Adipocyte (in vitro differentiated cells): ENCODE measurements at places on chromosomes 1 and 21.
A peak's percentile ranks its signal among the peaks of the same experiment; 100 is the strongest.

DNA sequence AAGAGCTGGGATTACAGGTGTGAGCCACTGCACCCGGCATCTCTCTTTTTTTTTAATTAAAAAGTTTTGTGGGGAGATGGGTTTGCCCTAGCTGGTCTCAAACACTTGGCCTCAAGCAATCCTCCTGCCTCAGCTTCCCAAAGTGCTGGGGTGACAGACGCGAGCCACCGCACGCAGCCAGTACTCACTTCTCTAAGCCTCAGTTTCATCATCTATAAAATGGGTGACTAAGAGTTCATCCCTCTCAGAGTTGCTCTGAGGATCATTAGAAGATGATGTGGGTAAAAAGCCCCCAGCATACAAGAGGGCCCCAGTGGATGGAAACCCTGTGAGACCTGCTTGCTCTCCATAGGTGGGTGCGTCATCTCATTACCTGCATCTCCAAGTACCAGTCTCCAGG lies 2.5 kb upstream of the CATSPER4 start:
- no peak for DNase-seq

- DNase-seq: no peak
These were observed 36.3 kb upstream of the SLC6A9 start for GRCh38 chr1:44067266-44068250.

DNA sequence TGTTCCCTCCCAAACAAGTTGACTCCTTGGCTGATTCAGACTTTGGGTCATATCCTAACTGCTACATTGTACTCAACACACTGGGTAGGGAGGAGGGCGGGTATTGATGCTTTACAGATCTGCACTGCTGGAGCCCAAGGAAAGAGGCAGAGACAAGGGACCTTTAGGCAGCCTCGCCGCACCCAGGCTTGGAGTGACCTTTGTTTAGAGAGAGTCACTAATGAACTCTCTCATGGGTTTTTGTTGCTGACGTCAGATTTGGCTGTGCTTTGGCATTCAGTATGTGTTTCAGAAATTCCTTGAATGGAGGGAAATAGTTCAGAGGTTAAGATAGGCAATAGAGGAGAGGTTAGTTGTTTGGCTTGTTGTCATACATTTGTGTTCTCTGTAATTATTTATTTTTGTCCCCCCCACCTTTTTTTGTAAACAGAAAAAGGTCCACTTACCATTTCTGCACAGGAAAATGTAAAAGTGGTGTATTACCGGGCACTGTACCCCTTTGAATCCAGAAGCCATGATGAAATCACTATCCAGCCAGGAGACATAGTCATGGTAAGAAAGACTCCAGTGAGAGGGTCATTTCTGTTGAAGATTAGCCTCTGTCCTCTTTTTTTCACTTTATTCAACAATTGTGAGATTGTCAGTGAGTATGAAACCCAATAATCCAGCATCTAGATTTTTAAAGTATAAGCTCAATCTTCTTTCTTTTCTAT lies 116.1 kb downstream of the ATP5PO start:
- DNase-seq: no peak

- DNase-seq: no peak
These were observed 74.1 kb upstream of the DYNLT5 start for GRCh38 chr1:66678146-66678545.

DNA sequence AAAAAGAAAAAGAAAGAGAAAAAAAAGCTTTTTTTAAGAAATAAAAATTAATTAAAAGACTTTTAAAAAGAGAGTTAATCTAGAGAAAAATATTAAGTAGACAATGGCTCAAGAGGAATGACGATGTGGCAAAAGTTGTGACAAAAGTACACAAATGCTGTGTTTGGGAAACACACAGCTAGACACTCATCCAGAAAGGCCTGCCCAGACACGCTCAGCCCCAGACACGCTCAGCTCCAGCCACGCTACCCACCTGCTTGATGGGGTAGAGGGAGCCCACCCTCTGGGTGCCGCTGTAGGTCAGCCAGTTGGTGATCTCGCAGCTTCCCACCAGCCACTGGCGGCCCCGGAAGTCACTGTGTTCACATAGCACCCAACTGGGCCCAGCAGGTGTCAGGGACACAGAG lies 10.2 kb downstream of the CD52 start:
- no peak for DNase-seq

GRCh38 chr1:115545791-115546733 lies 95.7 kb upstream of the VANGL1 start:
- DNase-seq: peak; percentile 86
